ENCODE measurements at places on chromosomes 6 and 20.

- DNase-seq: no peak
These were observed 8.4 kb downstream of the GABBR1 start for GRCh38 chr6:29624520-29624961.

DNA sequence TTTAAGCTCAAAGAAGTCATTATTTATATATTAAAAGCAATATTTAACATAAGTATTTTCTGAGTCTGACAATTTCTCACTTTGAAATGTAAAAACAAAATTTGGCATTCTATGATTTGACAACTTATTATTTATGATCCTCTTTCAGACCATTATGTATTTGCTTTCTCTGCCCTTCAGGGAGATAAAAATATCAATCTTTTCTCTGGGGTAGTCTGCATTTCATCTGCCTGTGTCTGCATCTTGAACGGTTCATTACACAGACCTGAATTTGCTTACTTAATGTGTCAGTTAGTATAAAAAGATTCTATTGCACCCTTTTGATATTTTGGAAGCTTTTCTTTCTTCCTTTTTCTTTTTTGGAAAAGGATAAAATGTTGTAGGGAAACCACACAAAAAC is 354.0 kb upstream of the RGS17 start:
- DNase-seq: no peak

DNA sequence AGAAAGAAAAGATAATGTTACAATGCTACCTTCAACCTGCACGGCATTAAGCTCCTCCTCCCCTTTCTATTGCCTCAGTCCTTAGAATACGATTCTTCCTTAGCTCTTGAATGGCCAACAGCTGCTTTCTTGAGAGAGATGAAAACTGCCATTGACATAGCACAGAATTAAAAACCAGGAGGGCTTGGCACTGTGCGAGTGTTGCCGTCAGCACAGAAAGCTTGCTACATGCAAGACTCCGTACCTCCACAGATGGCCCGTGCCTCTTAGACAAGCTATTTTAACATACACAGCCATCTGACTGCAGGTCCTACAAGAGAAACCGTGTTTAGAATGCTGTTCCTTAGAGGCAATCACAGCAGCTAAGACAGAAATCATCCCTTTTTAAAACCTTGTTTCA is 51.7 kb downstream of the ALDH5A1 start:
- DNase-seq: no peak

- no peak for DNase-seq
These were observed 46.7 kb downstream of the RNGTT start for GRCh38 chr6:88916615-88917208.
